HCT116 (cell line): ENCODE measurements at places on chromosomes 16 and 17. TPM values are rescaled to one million over a fixed set of nuclear protein-coding genes. Genes with fewer than 3 reads are reported as not detected.
A peak's percentile ranks its signal among the peaks of the same experiment; 100 is the strongest.

DNA sequence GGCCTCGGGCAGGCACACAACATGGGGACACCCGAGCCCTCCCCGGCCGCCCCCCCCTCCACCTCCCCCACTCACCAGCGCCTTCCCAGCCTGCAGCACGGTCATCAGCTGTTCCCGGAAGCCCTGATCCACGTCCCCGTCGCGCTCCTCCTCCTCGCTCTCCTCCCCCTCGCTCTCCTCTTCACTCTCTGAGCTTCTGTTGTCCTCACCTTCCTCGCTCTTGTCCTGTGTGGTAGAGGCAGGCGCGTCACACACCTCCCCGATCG is 10.3 kb downstream of the MYBBP1A start:
- no peak for DNase-seq

DNA sequence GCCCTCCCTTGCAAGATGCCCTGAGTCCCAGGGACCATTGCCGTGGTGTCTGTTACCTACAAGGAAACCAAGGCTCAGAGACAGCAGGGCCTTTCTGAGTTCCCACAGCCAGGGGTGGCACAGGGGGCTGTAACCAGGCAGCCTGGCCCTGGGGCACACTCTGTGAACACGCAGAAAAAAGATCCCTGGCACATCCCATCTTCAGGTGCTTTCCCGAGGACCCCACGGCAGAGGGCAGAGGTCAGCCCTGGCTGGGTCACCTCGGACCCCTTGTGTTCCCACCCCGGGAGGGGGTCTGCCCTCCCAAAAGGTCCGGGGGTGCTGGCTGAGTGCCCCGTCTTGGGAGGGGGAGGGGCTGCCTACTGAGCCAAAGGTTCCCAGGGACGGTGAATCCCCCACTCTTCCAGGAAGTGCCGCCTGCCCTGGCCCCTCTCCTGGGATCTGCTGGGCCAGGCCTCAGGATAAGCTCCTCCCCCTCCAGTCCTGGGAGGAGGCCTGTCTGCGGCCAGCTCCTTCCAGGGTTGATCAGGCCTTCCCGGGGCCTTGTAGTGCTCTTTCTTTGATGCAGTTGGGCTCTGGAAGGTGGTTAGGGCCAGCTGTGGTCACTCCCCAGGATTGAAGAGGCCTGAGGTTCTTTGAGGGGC is 8.1 kb downstream of the GLIS2 start:
- DNase-seq = no peak

DNA sequence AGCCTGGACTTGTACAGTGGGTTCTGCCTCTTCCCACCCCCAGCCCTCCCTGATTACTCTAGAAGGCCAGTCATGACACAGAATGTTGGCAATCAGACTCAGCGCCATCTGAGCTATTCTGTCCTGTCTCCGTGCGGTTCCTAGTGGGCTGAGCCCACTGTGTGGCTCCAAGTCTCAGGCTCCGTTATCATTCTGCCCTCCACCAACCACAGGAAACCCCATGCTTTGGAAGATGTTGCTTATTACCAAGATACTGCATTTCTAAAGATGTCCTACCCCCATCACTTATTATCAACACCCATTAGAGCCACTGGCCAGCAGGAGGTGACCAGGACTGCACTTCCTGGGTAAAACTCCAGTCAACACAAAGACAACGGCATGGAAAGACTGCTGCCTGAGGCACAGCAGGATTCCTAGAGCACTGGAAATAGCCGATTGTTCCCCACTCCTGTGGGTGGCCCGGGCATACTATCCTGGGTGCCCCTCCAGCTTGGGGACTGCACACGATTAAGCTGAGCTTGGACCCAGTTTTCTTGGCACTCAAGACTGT is 133.6 kb downstream of the AATF start:
- no peak for DNase-seq

- DNase-seq = no peak
Observed at GRCh38 chr17:55149485-55149884, 115.3 kb upstream of the HLF start.

GRCh38 chr17:82217530-82218204 is 5.0 kb upstream of the CCDC57 start:
- no peak for DNase-seq

GRCh38 chr16:5002699-5003143 is 31.0 kb downstream of the NAGPA start:
- DNase-seq = no peak

- DNase-seq = no peak
Observed at GRCh38 chr17:17466511-17466910, 10.3 kb upstream of the MED9 start.

DNA sequence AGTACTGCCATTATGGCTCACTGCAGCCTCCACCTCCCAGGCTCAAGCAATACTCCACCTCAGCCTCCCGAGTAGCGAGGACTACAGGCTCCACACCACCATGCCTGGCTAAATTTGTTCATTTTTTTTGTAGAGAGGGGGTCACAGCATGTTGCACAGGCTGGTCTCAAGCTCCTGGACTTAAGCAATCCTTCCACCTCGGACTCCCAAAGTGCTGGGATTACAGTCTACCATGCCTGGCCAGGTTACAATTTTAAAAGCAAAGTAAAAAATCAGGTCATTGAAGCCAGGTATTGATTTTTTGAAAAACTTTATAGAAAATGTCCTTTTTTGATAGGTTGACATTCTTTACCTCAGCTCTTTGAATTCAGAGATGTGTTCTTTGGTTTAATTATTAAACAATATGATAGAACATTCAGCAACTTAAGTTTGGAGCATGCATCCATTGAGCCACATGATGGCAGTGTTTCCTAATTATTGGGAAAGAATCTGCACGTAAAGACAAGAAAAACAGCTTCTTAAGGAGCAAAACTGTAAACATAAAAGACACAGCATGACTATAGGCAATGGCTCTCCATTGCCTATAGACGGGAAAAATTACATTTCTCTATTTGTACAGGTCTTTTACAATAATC is 1.7 kb upstream of the SLC16A11 start:
- DNase-seq = peak; percentile 67

DNA sequence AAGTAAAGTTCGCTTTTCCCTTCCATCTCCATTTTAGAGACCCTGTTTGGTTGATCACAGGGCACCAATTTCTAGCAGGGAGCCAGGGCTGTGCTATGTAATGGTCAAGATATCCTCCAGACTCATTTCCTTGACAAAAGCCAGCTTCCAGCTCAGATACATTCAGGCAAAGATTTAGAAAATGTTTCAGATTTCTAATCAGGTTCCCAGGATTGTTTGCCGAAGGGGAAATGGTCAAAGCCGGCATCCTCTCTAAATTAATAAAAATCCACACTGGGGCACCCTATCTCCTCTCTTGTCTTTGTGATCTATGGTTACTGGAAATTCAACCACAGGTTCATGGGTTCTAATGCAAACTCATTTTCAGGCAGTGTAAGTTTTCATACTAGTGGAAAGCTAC is 686.8 kb upstream of the KIF2B start:
- no peak for DNase-seq

DNA sequence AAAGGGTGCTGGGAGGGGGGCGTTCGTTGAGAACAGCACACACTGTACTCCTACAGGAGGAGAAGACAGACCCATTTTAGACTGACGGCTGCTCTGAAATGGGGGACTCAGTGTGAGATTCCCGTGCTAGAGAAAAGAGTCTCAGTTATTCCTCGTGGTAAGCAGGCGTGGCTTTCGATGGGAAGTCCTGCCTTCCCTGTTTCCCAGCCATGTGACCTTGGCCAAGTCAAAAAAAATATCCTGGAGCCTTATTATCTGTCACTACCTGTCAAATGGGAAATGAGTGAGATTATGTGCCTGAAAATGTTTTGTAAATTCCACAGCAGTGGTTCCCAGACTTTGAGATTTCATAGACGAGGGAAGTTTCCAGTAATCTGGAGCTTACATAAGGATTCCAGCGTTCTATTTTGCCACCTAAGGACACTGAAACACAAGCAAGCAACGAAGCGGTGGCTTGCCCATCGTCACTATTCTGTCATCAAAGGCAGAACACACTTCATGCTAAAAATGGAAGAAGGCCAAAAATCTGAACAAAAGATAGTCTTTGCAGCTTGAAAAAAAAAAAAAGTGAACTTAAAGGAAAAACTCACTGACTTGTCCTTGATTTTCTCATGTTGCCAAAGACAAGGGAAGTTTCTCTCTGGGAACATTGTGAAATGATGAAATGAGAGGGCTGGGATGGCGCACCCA is 253.4 kb upstream of the RPL38 start:
- DNase-seq = no peak

DNA sequence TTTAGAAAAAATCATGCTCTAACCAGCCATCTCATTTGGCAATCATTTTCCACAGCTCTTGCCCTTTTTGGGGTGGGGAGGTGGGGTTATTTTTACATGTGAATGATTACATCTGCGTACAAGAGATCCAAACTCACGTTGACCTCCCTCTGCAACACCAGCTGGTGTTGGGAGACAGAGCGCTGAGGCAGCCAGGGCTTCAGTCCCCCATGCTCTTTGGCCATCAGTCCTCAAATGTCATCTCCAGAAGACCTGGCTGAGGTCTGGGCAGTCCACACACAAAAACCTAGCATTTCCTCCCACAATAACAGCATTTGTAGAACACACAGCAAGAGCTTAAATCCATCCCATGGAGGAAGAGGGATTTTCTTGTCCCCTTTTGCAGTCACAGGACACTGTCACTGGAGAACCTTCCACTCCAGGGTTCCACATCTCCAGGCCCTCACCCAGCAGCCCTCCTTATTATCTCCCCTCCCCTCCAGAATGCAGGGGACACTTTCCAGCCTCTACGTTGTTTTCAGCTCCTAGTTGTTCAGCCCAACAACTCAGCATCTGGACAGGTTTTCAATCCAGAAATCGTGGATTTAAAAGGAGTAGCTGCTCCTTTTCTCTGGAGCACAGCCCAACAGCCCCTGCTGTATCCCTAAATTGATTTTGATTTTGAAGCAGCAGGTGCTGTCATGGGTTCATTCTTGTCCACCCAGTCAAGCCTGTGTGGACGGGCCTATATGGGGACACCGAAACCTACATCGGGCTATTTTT is 21.1 kb downstream of the MEOX1 start:
- no peak for DNase-seq

DNA sequence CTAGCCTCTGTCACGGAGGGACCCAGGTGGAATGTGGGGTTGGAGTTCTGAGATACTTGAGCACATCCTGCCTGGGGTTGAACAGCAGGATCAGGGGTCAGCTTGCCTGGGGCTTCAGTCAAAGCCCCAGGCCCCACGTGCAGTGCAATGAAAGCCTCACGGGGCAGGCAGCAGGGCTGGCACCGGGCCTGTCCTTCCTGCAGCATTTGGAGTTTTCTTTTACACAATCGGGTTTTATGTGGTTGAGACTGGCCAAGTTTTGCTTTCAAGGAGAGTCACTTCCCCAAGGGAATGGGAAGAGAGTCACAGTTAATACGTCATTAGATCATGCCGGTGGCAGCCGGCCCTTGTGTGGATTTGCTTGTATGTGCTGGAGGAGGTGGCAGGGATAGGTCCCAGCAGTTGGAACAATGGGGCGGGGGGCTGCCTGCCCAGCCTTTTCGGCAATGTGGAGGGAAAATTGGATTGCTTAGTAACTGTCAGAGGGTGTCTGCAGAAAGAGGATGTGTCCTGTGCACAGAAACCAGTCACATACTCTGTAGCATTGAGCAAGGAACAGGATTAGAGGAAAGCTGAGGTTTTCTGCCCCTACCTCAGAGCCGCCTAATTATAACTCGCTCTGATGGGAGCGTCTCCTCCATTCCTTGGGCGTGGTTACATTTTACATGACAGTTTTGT is 4.5 kb downstream of the RMI2 start:
- DNase-seq = no peak

Gene ZNF287
- total RNA-seq = not detected

Gene TP53TG3
- total RNA-seq = not detected

Gene GAN
- 22.5 TPM for total RNA-seq

Gene CD300E
- total RNA-seq = not detected

Gene MYH2
- total RNA-seq = not detected

Gene MEIOB
- 0.59 TPM for total RNA-seq

Gene COPS3
- total RNA-seq = 99.0 TPM
